ENCODE measurements at places on chromosomes 5 and 9. TPM values are rescaled to one million over a fixed set of nuclear protein-coding genes. Genes with fewer than 3 reads are reported as not detected.

- DNase-seq = peak; percentile 19
Observed at GRCh38 chr5:134506054-134507039, 19.1 kb upstream of the JADE2 start.

DNA sequence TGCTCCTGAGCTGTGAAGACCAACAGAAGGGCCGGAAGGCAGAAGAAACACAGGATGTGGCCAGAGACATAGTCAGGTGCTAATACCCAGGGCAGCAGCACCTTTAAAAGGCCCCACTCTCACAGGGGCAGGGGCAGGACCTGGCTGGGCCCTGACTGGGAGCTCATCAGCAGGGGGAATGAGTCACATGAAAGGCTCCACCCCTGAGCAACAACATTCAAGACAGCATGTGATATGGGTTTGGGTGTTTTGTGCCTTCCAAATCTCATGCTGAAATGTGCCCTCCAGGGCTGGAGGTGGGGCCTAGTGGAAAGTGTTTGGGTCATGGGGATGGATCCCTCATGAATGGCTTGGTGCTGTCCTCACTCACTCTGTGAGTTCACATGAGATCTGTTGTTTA, 181.7 kb downstream of the ERCC6L2 start:
- DNase-seq = peak; percentile 16

- no peak for DNase-seq
Observed at GRCh38 chr5:99814321-99815063, 720.7 kb upstream of the FAM174A start.

- peak; percentile 91 for DNase-seq
Observed at GRCh38 chr5:111748304-111748763, 8.7 kb downstream of the NREP start.

GRCh38 chr5:863244-863805, 12.5 kb upstream of the ZDHHC11 start:
- no peak for DNase-seq

DNA sequence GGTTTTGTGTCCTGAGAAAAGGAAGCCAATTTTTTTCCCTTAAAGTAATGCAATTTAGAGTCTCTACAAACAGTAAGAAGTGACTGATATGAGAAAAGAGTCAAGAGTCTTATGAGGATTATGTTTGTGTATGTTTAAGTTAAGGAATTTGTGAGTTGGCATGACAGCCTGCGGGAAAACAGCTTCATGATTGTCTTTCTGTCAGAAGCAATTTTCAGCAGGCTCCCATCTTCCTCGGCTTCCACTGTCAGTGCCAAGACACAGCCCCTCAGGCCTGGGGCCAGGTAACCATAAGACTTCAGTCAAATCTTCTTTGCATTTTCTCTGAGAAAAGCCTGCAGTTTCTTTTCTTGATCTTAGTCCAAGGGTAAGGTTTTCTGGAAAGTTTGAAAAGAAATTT, 17.0 kb upstream of the SELENOP start:
- DNase-seq = no peak

DNA sequence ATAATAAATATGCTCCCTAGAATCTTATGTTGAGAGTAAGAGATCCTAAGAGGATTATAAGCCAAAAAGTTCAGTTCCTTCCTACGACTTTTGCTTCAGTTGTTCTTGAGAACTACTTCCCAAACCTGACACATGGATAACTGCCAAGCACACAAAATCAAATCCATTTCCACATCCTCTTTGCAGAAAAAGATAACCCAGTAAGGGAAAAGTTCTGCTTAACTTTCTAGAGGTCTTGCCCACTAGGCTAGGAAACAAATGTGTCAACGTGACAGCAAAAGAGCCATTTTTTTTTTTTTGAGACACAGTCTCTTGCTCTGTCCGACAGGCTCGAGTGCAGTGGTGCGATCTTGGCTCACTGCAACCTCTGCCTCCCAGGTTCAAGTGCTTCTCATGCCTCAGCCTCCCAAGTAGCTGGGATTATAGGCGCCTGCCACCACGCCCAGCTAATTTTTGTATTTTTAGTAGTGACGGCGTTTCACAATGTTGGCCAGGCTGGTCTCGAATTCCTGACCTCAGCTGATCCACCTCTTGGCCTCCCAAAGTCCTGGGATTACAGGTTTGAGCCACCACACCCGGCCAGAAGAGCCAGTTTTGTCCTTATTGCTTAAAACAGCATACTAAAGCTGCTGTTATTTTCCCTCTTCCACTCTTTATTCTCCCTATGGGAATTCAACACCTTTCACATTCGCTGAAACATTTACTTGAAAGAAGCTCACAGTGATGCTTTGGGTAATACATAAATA, 24.2 kb downstream of the CSNK1A1 start:
- DNase-seq = no peak

- DNase-seq = no peak
Observed at GRCh38 chr9:88738709-88739108, 203.7 kb downstream of the NXNL2 start.

GRCh38 chr5:172488221-172488620, 33.9 kb upstream of the SH3PXD2B start:
- DNase-seq = no peak

- peak; percentile 95 for DNase-seq
Observed at GRCh38 chr9:93134015-93134739, at the start of gene NINJ1. Gene NINJ1 (minus strand): TSS chr9:93134251. CDS start chr9:93134217, 34 bp downstream.

DNA sequence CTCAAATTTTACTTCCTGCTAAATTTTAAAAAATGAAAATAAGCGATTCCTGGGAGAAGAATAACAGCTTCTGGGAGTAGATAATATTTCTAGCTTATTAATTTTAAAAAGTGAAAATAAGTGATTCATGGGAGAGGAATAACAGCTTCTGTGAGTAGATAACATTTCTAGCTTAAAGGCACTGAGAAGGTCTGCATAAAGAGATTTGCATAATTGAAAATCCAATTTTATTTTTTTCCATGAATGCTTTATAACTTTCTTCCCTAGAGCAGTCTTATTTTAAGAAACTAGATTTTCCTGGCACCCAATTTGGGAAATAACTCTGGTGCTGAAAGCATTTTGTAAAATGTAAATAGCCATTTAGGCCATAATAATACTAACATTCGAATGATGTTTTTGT, 65.9 kb upstream of the ASTN2 start:
- DNase-seq = no peak

DNA sequence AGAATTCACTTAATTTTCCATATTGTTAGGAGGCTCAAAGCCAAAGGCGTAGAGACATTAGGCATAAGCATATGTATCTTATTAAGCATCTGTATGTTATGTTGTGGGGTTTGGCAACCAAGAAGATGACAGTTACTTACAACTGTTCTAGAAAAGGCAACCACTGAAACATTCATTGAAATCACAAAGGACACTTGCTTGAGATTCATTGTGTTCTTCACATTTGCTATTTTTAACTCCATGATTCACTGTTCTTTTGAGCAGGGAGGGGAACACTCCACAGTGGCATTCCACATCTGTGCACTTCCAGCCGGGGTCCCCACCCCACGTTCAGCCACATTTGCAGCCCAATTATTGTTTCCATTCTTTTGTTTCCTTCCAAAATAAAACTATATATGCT, 107.1 kb downstream of the PALM2AKAP2 start:
- DNase-seq = peak; percentile 40

- DNase-seq = no peak
Observed at GRCh38 chr5:165405340-165405739, 1899.9 kb downstream of the MAT2B start.

- no peak for DNase-seq
Observed at GRCh38 chr5:64767959-64768357, 533 bp downstream of the SREK1IP1 start.

- DNase-seq = no peak
Observed at GRCh38 chr9:1184146-1184545, 134.0 kb downstream of the DMRT2 start.

- peak; percentile 25 for DNase-seq
Observed at GRCh38 chr5:32842813-32843530, 131.9 kb downstream of the NPR3 start.

GRCh38 chr5:122997294-122997693, 39.2 kb downstream of the PPIC start:
- no peak for DNase-seq

DNA sequence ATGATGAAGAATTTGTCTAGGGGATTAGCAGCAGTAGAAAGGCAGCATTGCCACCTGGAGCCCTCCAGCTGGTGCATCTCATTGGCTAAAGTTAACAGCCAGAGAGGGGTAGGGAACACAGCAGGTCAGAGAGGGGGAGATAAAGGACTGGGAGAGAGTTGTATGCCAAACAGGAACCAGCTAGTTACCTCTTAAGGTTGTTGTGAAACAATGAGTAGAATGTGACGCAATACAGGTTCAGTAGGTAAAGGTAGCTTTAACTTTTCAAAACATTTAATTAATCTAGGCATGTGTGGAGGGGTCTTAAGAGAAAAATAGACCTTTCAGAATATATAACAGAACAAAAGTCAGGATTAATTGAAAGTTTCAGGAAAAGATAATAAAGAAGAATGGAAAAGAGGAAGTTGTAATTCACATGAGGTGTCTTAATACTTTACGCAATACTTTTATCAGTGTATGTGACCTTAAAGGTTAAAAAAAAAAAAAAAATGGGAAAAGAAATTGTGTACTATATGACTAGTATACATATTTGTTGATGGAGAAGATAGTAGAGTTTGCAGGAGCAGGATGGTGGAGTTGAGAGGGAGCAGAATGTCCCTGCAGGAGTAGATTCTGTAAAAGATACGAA, 14.3 kb downstream of the FBXO38 start:
- peak; percentile 33 for DNase-seq

DNA sequence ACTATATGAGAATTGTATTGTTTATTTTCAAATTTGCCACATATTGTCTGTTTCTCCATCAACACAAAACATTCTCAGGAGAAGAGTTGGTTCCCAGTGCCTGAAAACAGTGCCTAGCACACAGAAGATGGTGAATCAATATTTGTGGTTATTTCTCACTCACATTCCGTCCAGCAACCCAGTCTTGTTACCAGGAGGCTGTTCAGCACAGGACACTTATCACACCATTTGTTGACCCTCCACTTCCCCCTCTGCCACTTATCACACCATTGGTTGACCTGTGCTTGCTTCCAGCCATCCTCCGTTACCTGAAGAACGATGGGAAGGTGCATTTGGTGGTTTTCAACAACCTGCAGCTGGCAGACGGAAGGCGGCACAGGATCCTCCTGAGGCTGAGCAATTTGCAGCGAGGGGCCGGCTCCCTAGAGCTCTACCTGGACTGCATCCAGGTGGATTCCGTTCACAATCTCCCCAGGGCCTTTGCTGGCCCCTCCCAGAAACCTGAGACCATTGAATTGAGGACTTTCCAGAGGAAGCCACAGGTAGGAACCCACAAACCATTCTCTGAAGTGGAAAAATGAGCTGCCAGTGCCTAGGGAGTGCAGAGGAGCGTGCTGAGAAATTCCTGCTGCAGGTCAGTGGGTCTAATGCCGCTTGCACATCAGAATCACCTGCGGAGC, 20.5 kb downstream of the THBS4 start:
- peak; percentile 90 for DNase-seq

DNA sequence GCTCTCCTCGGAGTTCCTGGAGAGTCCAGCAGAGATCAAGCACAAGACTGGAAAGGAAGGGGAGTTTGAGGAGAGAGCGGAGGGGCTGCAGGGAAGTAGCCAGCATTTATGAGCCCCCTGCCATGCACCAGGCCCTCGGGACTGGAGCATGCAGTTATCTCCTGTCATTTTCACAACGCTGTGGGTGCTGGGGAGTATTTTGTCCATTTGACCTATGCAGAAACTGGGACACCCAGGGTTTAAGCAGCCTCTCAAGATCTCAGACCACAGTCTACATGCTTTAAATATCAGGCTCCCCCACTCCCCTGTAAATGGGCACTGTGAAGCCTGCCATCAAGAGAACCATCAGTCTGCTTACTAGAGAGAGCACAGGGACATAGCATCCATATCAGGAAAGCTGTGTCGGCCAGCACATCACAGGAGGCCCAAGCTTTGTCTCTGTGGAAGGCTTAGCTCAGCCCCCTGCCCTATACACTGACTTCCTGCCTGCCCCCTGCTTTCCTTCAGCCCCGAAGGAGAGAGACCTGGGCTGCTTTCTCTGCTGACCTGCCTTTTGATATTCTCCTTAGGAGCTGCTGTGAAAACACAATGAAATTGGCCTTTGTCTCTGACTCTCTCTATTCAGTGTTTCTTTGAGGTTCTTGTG, 7.3 kb downstream of the FOXI1 start:
- DNase-seq = no peak

DNA sequence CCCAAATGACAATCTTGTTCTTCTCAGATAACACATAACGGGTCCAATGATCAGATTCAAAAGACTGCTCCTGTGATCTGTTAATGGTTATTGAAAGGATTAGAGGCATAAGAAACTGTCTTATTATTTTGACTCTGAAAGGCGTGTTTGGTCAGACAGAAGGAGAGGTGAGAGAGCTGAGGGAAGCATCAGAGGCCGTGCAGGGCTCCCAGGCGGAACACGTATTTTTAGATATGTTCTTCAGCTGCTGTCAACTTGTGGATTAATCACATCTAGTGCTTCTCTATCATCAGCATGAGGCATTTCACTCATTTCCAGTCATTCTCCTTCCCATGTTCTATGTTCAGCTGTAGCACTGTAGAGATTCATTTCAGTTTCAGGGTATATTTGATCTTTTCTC, 199.8 kb downstream of the MAPKAP1 start:
- no peak for DNase-seq

Gene BSPRY
- 0.17 TPM for total RNA-seq

Gene CD72
- 1.7 TPM for total RNA-seq

Gene GMCL2
- not detected for total RNA-seq

Gene SMIM33
- not detected for total RNA-seq

Gene PCDHAC2
- 3.7 TPM for total RNA-seq

Gene NR6A1
- total RNA-seq = 4.8 TPM

Gene NTNG2
- 1.0 TPM for total RNA-seq

Gene PCDHGA8
- 0.87 TPM for total RNA-seq

Gene AIF1L
- 4.7 TPM for total RNA-seq

Gene IL13
- total RNA-seq = not detected

Gene ADAMTS2
- not detected for total RNA-seq

Measured in mammary epithelial cell (primary cell).